Natural killer cell (primary cell): ENCODE measurements at places on chromosomes 1 and 21. TPM values are rescaled to one million over a fixed set of nuclear protein-coding genes. Genes with fewer than 3 reads are reported as not detected.

GRCh38 chr1:187716160-187716559, 887.4 kb downstream of the PLA2G4A start:
- no peaks in the 10 kb centered on the region for H3K36me3 ChIP-seq
- DNase-seq: no peak
- no peak overlapping the region for H3K27ac ChIP-seq

DNA sequence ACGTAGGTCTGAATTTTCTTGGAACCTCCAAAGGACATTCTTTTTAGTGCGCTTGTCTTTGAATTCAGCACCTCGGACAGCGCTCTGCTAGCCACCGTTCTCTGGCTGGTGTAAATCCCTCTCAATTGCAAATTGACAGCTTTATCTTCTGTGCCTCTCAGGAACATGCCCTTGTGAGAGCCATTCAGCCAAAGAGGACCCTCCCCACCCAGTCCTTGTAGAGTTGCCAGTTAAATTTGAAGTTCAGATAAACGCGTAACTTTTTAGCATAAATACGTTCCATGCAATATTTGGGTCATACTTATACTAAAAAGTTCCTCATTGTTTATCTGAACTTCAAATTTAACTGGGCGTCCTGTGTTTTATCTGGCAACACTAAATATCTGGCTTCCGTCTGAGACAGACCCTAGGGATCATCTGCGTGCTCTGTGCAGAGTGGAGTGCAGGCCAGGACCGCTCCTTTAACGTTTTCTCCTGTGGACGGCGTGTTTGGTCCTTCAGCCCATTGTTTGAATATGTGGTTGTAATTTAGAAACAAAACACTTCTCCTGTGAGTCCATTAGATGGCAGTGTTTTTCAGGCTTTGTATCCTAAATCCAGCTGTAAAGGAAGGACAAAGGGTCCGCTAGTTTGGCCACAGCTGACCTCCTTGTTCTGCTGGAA, 7.0 kb downstream of the KCNAB2 start:
- H3K4me3 ChIP-seq: no peak overlapping the region
- DNase-seq: peak; percentile 74
- no peaks in the 10 kb centered on the region for H3K27me3 ChIP-seq
- H3K27ac ChIP-seq: no peak overlapping the region

- H3K4me1 ChIP-seq: no peaks in the 10 kb centered on the region
- no peaks in the 10 kb centered on the region for H3K27me3 ChIP-seq
- DNase-seq: no peak
- no peak overlapping the region for H3K27ac ChIP-seq
- no peak overlapping the region for H3K4me3 ChIP-seq
- H3K36me3 ChIP-seq: peaks cover 3% of the 10 kb centered on the region
Observed at GRCh38 chr21:46122237-46122671, 24.3 kb downstream of the COL6A2 start.

DNA sequence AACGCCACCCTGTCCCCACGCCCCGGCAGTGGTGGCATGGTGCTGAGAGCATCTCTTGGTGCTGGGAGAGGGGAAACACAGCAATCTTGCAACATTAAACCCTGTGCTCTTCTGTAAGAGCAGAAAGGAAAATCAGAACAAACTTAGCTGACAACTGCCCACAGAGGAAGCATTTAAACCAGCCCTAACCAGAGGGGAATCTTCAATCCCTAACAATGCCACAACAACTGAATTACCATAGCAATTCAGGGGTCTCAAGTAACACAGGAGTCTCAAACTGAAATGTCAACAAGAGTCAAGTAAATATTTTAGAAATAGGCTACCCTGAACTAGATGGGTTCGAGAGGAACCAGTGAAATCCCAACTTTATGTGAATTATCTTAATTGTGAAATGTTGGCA, 1983.6 kb downstream of the NCAM2 start:
- H3K4me3 ChIP-seq: no peak overlapping the region
- no peak for DNase-seq
- H3K4me1 ChIP-seq: no peaks in the 10 kb centered on the region
- no peaks in the 10 kb centered on the region for H3K36me3 ChIP-seq
- H3K27me3 ChIP-seq: no peaks in the 10 kb centered on the region
- no peak overlapping the region for H3K27ac ChIP-seq

- H3K27me3 ChIP-seq: no peaks in the 10 kb centered on the region
- H3K27ac ChIP-seq: no peak overlapping the region
- H3K4me1 ChIP-seq: no peaks in the 10 kb centered on the region
- H3K4me3 ChIP-seq: no peak overlapping the region
- no peak for DNase-seq
- no peaks in the 10 kb centered on the region for H3K36me3 ChIP-seq
Observed at GRCh38 chr1:99482750-99483149, 163.2 kb upstream of the PALMD start.

DNA sequence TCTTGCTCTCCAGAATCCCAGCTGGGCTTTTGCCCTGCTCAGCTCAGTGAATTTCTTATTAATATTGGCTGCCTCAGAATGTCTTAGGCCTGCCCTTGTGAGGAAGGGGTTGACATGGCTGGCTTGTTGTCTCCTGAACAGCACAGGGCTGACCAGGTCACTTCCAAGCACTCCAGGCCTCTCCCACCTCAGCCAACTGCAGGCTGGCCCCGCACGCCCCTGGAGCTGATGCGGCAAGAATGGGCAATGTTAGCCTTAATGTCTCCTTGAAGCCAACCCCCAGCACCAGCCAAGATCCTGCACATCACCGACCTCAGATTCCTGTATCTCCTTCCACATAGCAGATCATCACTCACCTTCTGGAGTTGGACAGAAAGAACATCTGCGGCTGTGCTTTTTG, 598.6 kb downstream of the AJAP1 start:
- no peak overlapping the region for H3K27ac ChIP-seq
- H3K27me3 ChIP-seq: no peaks in the 10 kb centered on the region
- no peaks in the 10 kb centered on the region for H3K4me1 ChIP-seq
- no peak for DNase-seq
- no peak overlapping the region for H3K4me3 ChIP-seq
- no peaks in the 10 kb centered on the region for H3K36me3 ChIP-seq

DNA sequence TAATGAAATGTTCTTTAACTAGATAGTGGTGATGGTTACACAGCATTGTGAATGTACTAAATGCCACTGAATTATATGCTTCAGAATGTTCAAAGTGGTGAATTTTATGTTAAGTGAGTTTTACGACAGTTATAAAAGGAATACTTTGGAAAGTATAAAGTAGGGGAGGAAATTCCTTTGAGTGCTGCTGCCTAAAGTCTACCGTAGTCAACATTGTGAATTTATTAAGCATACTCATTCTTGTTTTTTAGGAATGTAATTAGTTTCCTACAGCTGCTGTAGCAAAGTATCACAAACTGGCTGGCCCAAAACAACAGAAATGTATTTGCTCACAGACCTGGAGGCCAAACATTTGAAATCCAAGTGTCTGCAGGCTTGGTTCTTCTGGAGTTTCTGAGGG, 73.0 kb downstream of the SWT1 start:
- H3K27ac ChIP-seq: no peak overlapping the region
- no peak for DNase-seq
- H3K36me3 ChIP-seq: no peaks in the 10 kb centered on the region
- no peaks in the 10 kb centered on the region for H3K4me1 ChIP-seq
- no peaks in the 10 kb centered on the region for H3K27me3 ChIP-seq

DNA sequence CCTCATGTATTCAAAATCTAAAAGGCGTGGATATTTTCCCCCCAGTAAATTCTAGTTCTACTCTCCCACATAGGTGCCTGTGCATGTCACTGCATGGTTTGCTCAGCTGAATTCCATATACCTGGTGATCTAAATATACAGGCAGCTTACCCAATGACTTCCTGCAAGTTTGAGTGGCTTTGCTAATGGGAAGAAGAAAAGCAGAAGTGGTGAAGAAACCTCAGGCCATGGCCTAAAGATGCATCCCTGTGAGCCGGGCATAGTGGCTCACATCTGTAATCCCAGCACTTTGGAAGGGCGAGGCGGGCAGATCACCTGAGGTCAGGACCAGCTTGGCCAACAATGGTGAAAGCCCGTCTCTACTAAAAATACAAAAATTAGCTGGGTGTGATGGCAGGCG, 11.5 kb downstream of the SLC44A3 start:
- H3K27me3 ChIP-seq: no peaks in the 10 kb centered on the region
- no peaks in the 10 kb centered on the region for H3K36me3 ChIP-seq
- H3K27ac ChIP-seq: no peak overlapping the region
- H3K4me3 ChIP-seq: no peak overlapping the region
- no peaks in the 10 kb centered on the region for H3K4me1 ChIP-seq

DNA sequence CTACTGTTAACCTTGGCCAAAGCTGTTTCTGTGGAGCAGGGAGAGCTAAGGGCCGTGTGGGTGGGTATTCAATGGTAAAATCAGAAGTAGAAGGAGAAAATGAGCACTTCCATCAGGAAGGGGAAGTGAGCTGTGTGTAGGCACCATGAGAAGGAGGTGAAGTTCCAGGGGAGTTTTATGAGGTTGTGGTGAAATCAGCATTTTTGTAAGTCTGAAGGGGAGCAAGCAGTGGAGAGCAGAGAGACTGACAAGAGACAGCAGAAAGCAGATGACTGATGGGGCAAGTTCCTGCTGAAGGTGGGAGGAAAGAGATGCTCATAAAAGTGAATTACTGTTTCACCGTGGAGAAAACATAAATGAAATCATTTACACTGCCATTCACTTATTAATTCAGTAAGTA, 2.7 kb upstream of the GPR88 start:
- no peak overlapping the region for H3K4me3 ChIP-seq

DNA sequence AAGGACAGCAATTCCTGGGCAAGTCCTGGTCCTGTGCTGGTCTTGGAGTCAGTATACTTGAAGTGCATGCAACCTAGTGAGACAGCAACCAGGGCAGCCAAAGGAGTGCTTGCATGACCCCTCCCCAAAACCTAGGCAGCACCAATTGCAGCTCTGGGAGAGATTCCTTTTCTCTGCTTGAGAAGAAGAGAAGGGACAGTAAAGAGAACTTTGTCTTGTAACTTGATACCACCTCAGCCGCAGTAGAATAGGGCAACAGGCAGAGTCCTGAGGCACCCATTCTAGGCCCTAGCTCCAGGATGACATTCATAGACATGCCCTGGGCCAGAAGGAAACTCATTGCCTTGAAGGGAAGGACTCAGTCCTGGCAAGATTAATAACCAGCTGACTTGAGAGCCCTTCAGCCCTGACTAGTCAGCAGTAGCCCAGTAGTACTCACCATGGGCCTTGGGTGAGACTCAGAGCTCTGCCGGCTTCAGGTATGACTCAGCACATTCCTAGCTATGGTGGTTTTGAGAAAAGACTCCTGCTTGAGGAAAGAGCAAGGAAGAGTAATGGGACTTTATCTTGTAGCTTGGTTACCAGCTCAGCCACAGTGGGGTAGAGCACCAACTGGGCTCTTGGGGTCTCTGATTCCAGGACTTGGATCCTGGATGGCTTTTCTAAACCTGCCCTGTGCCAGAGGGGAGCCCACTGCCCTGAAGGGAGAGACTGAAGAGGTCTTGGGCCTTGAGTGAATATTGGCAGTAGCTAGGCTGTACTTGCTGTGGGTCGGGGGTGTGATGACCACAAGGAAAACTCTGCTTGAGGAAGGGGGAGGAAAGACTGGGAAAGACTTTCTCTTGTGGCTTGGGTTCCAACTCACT, 51.7 kb upstream of the ACADM start:
- no peaks in the 10 kb centered on the region for H3K36me3 ChIP-seq
- H3K27ac ChIP-seq: no peak overlapping the region
- H3K4me3 ChIP-seq: no peak overlapping the region
- no peaks in the 10 kb centered on the region for H3K4me1 ChIP-seq
- no peaks in the 10 kb centered on the region for H3K27me3 ChIP-seq
- no peak for DNase-seq

DNA sequence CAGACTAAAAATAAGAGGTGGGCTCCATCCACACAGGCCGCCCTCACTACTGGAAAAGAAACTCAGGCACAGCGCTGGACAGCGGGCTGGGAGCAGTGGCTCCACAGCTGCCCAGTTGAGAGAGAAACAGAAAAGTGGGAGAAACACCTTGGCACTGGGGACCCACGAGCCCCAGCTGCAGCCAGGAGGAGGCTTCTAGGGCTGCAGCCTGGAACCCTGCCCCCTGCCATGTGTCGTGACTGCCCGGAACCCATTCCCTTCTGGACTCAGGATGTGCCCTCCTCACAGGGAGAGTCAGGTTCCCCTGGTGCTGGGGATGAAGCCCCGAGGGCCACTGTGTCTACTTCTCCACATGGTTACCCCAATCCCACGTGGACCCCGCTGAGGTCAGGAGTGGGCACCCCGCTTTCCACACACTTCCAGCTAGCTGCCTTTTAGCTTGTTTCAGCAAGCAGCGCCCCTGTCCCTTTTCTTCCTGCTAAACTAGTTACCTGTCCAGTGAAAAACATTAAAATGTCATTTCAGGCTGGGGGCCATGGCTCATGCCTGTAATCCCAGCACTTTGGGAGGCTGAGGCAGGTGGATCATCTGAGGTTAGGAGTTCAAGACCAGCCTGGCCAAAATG, 35.9 kb downstream of the PARP1 start:
- H3K36me3 ChIP-seq: peaks cover 80% of the 10 kb centered on the region
- no peak overlapping the region for H3K27ac ChIP-seq
- DNase-seq: no peak
- peaks cover 6% of the 10 kb centered on the region for H3K4me1 ChIP-seq
- H3K27me3 ChIP-seq: no peaks in the 10 kb centered on the region

DNA sequence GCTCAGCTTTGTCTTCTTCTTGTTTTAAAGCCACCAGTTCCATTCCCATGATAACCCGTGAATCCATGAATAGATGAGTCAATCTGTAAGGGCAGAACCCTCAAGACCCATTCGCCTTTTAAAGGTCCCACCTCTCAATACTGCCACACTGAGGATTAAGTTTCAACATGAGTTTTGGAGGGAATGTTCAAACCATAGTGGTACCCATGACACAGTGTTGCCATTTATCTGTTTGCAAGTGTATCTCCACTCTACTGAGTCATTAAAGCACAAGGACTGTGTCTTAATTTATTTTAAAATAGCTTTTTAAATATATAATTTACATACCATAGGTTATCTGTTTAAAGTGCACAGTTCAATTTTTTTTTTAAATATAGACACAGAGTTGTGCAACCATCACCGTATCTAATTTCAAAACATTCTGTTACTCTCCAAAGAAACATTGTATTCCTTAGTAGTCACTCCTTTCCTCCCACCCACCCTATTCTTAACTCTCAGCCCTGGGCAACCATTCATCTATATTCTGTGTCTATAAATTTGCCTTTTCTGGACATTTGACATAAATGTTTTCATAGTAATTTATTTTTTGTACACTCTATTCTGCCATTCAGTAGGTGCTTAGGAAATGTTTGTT, 4.8 kb upstream of the IL24 start:
- no peak overlapping the region for H3K4me3 ChIP-seq
- no peak for DNase-seq
- peaks cover 5% of the 10 kb centered on the region for H3K4me1 ChIP-seq

Gene TOR1AIP1
- 63.9 TPM for total RNA-seq

Gene FAM177B
- not detected for total RNA-seq

Gene C1orf53
- not detected for total RNA-seq

Gene TNFSF18
- total RNA-seq: 0.18 TPM

Gene CLCA1
- total RNA-seq: not detected

Gene UCHL5
- 44.3 TPM for total RNA-seq

Gene CREG1
- total RNA-seq: 6.7 TPM
